NCI-H1930 (cell line): ENCODE measurements at places on chromosomes 3 and 15.

- peak; percentile 62 for DNase-seq
Measured at GRCh38 chr3:56468184-56469106, at the start of gene ERC2. TSS of gene ERC2 (minus strand) at chr3:56468467.

DNA sequence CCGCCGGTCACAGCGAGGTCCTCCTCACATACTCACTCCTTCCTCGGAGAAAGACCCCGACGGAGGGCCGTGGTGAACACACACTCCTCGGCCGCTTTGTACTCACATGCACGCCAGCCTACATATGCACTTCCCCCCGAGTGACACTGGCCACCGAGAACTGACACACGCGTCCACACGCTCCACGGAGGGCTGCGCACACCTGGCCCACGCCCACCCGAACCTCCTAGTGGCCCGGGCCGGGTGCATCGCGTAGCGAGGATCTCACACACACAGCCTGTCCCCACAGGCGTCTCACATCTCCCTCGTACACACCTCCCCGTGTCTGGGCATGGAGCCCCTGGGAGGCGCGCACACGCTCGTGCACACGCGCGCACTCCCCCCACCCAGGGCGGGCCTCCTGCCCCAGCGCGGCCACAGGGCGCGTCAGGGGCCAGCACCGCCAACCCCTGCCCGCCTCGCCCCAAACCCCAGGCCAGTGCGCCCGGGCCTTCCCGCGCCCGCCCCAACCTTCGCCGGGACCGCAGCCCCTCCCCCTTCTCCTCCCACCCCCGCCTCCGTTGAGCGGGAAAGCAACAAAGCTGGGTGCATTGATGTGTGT lies 411 bp upstream of the C3orf70 start:
- DNase-seq = peak; percentile 20

- no peak for DNase-seq
Measured at GRCh38 chr15:88004399-88004798, 252.1 kb downstream of the NTRK3 start.

GRCh38 chr3:37297459-37297858 lies 123.1 kb upstream of the LRRFIP2 start:
- DNase-seq = no peak

- no peak for DNase-seq
Measured at GRCh38 chr3:64520334-64520733, 167.5 kb downstream of the ADAMTS9 start.

GRCh38 chr3:50164984-50165909 lies 10.1 kb downstream of the SEMA3F start:
- no peak for DNase-seq

DNA sequence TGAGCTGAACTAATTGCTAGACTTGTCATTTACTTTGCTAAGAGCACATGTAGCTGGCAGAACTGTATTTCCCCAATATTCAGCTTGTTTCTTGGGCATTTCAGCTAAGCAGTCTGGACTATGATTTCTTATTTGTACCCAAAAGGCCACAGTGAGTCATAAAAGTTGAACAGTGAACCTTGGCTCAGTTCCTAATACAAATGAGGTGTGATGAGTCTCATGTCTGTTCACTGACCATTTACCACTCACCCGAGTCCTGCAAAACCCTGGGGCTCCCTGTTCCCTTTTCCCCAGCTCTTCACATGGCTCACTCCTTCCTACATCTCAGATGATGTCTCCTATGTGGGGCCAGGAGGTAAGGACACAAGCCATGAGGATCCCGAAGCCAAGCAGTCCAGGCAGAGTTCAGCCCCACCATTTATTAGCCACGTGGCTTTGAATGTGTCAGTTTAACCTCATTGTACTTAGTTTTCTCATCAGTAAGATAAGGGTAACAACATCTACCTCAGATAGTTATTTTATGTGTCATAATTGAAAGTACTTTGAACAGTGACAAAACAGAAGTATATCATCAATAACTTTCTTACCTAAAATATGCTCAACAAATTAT lies 239.3 kb downstream of the IL5RA start:
- DNase-seq = no peak

- no peak for DNase-seq
Measured at GRCh38 chr3:108931035-108931434, 22.6 kb downstream of the GUCA1C start.

GRCh38 chr3:49673121-49673714 lies 933 bp upstream of the APEH start:
- DNase-seq = no peak

DNA sequence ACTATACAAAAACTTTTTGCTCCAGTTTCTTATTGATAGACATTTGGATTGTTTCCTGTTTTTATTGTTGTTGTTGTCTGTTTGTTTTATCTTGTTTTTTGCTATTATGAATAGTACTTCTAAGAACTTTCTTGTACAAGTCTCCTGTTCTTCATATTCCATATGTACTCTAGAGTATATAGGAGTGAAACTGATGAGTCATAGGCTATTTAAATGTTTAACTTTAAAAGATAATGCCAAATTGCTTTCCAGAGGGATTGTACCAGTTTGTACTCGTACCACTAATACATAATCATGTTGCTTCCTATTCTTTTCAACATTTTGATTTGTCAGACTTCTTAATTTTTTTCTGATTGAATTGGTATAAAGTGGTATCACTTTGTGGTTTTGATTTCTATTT lies 19.6 kb downstream of the LRRC49 start:
- no peak for DNase-seq

DNA sequence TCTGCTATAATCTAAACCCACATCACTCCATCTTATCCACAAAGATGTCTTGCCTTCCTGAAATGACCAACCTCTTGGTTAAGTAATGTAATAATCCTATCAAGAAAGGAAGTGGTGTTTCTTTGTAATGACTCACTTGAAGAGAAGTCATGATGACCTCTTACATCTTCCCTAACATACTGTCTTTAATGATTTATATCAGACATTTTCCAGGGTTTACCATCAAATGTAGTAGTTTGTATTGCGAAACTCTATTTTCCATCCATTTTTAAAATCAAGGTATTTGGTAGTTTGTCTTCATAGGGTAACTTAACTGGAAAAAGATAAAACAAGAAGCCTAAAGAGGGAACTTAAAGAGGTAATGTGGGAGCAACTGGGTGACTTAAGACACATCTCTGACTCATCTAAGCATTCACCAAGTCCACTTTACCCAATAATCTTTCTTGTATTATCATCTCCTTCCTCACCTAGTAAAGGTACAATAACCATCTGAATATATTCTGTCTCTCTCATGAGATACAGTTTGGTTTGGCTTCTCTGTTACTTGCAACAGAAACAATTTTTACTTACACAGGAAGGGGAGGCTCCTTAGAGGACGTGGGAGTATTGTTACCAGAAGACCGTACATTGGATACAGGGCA lies 5.7 kb upstream of the MAPK6 start:
- no peak for DNase-seq

- DNase-seq = no peak
Measured at GRCh38 chr3:192835818-192836815, 81.5 kb downstream of the MB21D2 start.

GRCh38 chr3:46184469-46184868 lies 23.6 kb downstream of the CCR1 start:
- DNase-seq = no peak

GRCh38 chr15:64597477-64597822 lies 137.1 kb downstream of the ZNF609 start:
- no peak for DNase-seq

DNA sequence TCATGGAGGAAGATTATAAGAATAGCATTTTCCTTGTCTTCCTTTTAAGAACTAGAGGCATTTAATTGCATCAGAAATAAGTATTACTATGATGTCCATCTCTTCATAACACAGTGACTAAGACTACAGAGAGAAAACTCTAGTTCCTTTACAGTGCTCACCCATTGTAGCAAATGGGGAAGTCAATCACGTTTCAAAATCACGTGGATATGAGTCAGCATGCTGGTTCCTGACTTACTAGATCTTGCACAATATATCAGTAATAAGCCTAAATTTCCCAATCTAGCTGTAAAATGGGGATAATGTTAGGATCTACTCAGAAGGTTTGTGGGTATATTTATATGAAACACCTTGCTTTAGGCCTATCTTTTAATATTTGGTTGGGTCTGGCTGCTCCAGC lies 254.8 kb upstream of the EOMES start:
- no peak for DNase-seq

- no peak for DNase-seq
Measured at GRCh38 chr3:153215966-153216365, 53.9 kb downstream of the RAP2B start.

GRCh38 chr15:61651267-61651666 lies 409.0 kb downstream of the VPS13C start:
- no peak for DNase-seq

DNA sequence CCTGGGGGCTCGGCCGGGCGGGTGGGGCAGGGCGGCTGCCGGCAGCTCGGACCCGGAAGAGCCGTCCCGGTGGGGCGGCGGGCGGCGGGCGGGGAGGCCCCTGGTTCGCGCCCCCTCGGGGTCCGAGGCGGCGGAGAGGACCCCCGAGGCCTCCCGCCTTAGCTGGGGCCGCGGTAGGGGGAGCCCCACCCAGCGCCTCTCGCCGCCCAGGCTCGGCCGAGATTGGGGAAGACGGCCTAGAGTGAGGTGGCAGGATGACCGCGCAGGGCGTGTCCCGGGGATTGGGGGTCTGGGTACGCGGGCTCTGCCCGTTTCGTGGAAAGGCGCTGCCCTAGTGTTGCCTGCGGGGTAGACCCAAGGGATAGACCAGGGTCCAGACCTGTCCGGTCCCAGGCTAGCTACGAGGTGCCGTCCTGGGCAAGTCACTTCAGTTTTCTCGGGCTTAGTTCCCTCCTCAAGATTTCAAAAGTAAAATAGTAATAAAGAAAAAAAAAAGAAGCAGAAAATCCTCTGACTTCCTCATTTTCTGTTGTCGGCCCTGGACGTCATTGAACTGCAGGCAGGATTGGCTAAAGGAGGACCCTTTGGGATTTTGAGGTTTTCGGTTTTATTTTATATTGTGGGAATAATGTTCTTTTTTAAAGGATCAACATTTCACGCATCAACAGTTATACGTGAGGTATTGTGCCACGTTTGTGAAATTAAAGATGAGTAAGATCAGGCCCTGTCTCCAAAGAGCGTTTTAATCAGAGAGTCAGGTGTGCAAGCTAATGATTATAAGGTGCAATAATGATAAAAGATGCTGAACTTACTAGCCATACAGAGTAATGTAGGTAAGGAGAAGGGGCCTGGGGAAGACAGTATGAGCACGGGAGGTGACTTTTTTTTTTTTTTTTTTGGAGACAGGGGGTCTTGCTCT lies 679 bp downstream of the IQGAP1 start:
- peak; percentile 32 for DNase-seq

DNA sequence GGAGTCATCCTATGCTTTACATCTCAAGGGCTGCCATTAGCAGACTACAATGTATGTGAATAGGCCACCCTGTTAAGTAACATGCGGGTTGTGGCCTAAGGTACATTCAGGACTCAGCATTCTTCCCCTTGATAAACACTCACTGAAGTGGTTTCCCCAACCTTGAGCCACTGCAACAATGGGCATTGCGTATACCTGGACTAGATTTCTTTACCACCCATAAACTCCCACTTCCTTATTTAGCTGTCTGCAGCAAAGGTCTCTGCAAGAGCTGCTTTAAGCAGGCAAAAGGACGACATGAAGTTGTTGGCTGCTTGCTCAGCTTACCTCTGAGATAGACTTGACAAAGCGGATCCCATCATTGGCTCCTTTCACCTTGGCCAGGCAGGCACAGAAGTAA lies 16.2 kb downstream of the FYCO1 start:
- DNase-seq = no peak
